ENCODE measurements at places on chromosomes 2 and 18.

DNA sequence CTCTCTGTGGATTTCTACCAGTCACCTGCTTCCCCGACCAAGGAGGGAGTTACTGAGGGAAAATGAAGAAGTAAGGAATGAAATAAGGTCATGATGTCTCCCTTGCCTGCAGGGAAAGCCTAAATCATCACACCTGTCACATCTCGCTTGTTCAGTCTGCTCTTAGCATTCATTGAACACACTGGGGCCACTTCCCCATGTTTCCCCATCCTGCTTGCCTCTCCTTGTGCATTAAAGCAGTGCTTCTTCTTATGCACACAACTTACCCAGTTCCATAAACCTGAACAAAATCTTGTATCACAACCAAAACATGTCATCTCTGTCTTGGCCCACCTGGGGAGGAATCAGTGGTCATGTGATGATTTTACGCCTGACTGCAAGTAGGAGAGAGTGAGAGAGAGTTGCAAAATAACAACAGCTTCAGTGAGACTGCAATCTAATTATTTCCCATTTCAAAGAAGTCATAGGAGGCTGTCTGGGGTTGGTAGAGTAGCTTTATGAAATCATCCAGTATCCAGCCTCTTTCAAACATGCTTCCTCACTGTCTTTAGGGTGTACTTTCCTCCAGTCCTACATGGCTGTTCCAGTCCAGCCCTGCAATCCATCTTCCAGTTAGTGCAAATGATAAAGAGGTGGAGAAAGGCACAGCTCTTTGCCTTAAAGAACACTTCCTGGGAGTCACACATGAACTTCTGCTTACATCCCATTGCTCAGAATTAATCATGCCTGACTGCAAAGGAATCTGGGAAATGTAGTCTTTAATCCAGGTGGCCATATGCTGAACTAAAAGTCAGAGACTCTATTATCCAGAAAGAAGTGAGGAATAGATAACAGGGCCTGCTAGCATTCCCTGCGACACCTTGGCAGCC, 220.1 kb downstream of the HAUS1 start:
- peak; percentile 64 for DNase-seq

DNA sequence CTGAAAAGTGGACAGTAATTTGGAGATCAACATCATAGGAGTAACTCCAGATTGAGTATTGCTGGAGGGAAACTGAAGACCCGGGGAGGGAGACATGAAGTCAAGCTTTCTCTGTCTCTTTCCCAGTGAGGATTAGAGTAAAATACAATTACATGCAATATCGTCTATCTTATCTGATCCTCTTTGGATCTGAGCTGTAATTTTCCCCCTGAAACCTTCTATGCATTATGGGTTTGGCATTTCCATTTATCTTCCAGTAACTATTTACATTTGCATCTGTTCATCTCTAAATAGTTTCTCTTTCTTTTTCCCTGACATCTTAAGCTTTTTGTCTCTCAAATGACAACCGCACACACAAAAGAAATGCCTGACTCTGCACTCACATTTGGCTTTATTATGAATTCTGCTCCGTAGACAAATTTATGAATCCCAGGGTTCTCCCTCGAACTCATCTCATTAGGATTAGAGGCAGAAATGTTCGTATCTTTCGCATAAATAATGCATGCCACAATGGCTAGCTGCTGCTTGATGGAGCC, 113.1 kb downstream of the SPP2 start:
- no peak for DNase-seq

- DNase-seq = no peak
Observed at GRCh38 chr2:235083822-235084221, 132.0 kb downstream of the SH3BP4 start.

GRCh38 chr2:232528746-232529460, 2.9 kb downstream of the CHRND start:
- no peak for DNase-seq

- DNase-seq = no peak
Observed at GRCh38 chr2:151887164-151887563, 58.9 kb upstream of the ARL5A start.

- DNase-seq = no peak
Observed at GRCh38 chr2:145600811-145601210, 1080.9 kb upstream of the ZEB2 start.

DNA sequence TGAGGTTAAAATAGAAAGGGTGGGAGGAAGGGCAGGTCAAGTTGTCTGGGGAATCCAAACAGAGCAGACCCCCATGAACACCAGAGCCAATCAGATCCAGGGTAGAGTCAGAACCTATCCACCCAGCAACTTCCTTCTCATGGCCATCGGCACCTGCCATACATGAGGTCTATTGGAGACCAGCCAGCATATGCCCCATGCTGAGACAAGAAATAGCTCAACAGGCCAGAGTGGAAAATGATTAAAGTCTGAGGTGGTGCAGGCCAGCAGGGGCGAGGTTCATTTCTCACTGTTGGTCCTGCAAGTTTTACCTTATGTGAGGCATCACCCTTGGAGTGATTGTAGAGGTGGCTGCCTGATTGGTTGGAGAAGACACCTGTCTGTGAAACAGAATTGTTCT, 89.2 kb downstream of the LONRF2 start:
- no peak for DNase-seq

DNA sequence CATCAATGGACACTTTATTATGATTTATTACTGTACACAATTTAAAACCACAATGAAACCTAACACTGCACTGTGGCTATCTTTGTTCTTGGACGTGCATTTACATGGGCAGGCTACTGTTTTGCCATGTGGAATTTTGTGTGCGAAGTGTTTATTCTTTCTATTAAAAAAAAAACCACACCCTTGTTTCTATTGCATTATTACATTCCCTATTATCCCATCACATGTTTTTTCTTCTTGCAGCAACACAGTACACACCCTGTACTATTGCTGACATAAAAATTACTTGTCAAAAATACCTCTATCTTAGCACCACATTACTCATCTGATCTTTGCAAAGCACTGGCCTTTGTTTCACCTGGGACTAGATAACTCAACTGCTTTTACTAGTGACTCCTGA, 1.5 kb downstream of the RNF152 start:
- DNase-seq = no peak

All from T47D (cell line).